ENCODE measurements at places on chromosomes 12 and 14.

DNA sequence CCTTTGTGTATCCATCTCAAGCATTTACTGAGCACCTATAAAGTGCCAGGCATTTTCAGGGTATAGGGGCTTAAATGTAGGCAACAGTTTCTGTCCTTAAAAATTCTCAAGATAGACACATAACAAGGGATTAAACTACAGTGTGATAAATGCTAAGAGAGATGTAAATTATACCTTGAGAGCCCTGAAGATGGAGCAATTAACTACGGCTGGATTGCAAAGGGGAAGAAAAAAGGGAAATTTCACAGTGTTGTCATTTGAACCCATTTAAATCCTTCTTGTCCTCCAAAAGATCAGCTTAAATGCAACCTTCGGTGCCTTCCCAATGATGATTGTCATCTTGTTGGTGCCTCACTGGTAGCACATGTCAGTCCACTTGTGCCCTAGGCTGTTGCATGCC, 11.5 kb upstream of the IL26 start:
- no peak for DNase-seq

DNA sequence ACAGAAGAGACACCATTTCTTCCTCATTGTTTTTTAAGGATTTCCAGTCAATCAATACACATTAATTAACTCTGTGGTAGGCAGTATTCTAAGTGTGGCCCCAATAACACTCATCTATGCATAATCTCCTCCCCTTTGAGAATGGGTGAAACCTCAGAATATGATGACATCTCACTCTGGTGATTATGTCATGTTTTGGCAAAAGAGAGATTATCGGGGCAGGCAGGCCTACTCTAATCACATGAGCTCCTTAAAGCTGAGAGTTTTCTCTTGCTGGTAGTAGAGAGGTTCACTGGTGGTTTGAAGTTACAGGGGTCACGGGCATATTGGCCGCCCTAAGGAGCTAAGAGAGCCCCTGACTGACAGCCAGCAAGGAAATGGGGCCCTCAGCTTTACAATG, 7.1 kb upstream of the LGMN start:
- DNase-seq, result no peak

DNA sequence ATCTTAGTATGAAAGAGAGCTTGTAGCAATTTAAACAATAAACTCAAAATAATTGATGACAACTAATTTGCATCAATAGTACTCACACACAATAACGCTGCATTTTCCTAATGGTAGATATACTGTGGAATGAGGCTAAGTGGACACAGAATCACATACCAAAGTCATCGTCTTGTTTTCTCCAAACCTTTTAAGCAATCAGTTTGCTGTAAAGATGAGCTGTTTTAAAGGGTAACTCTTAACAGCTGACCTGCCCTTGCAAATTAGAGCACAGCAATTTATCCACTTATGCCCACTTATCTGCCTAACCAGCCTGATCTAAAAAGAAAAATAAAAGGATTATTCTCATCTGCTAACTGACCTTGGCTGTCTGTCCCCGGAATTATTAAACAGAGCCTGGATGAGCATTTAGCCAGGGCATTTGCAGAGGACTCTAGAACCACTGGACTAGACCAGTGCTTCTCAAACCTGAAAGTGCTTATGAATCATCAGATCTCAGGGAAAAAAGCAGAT, 174.3 kb upstream of the BCL2L14 start:
- DNase-seq, result no peak

DNA sequence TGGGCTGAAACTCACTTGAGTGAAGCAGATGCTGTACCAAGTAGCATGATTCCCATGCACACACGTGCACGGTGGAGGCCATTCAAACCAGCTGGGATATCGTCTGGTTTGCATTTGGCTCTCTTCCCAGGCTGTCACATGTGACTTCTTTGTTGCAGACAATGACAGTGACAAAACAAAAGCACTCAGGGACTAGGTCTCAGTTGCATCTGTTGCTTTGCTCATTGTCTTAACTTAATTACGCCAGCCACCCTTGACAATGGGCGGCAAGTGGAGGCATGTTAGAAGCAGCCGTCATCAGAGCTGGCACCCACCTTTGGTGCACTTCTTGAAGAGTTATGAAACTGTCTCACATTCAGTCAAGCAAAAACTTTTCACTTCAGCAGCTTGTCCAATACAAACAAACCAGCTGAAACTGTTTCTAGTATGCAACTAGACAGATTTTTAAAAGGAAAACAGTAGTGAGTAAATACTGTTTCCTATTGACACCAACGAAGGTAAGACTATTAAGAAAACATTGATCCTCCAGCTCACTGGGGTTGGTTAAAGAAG, 74.3 kb downstream of the IGF1 start:
- no peak for DNase-seq

GRCh38 chr12:101004898-101005297, 205.1 kb downstream of the SLC5A8 start:
- DNase-seq, result no peak

- DNase-seq, result no peak
Observed at GRCh38 chr12:53844994-53845844, 93.4 kb upstream of the HOXC13 start.

DNA sequence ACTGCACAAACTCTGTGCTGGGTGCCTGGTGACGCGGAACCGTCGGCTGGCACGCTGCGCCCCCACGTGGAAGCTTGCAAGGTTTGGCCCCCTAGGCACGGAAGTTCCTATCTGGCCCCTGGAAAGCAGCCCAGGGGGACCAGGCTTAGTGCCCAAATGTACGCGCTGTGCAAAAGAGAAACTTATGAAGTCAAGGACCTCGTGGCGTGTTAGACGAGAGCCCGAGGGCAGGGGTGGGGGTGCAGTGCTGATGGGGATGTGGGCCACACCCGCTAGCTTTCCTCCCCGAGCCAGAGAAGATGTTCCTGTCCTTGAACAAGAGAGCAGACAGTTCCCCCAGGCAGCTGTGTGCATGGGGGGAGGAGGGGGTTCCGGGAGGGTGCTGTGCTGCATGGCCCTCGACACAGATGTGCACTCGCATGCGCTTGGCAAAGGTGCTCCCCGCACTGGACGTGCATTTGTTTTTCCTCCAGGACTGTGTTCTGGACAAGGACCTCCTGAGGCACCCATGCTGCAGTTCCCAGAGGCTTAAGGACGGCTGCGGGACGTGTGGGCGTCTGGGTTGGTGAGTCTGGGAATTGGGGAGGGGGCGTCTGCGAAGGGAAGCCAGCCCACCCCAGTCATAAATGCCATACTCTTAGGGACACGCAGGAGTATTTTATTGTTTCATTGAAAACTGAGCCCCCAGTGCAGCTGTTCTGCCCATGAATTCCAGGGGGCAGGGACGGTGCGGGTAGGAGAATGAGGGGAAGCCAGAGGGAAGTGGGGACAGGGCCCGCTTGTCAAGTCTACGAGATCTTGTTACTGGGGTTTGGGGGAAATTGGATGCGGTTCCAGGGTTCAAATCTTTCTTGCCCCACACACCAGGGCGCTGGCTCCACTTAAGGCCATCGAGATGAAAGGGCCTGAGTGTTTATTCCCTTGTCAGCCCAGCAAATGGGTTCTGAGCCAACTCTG, 80.0 kb downstream of the NTF3 start:
- DNase-seq, result peak; percentile 22

DNA sequence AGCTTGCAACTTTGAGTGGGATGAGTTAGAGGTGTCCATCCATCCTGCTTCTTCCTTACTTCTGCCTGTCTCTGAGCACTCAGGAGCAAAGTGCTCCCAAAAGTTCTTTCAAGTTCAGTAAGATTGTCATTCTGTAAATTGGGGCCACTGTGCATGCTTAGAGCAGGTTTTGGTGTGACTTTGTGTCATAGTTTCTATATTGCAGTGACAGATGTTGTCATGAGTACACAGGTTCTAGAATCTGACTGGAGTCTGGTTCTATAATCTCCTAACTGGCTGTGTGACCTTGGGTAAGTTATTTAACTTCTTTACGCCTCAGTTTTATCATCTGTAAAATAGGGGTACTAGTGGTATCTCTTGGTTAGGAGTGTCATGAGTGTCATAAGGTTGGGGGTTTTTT, 202.7 kb upstream of the BCL2L14 start:
- DNase-seq, result no peak

DNA sequence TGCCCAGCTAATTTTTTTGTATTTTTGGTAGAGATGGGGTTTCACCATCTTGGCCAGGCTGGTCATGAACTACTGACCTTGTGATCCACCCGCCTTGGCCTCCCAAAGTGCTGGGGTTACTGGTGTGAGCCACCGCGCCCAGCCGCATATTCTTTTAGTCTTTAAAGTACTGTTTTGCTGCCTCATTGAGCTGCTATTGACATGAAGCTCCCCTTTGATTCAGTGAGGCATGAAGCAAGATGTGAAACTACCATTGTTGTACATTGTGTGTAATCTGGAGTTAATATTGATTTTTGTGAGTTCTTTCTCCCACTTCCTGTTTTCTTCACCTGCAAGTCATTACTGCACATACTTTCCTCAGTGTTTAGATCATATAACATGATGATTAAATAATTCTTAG, 80.8 kb downstream of the MNAT1 start:
- no peak for DNase-seq

- DNase-seq, result no peak
Observed at GRCh38 chr12:107590814-107591375, 94.7 kb upstream of the PWP1 start.

GRCh38 chr14:78488938-78489337, 318.8 kb downstream of the NRXN3 start:
- no peak for DNase-seq

Data from stimulated activated naive CD8-positive, alpha-beta T cell treated with anti-CD3 and anti-CD28 coated beads, Interleukin-15, Interleukin-2, amounts not matched to agents 100 U/mL and 50 U/mL, for 24 hours (primary cell).